Thymus (tissue), 14 donors: ENCODE measurements at places on chromosomes 13 and 19. TPM values are rescaled to one million over a fixed set of nuclear protein-coding genes. Genes with fewer than 3 reads are reported as not detected.

- no peak for DNase-seq
Measured at GRCh38 chr13:27977476-27978300, 8.6 kb upstream of the CDX2 start.

- no peak for DNase-seq
Measured at GRCh38 chr19:49017041-49017665, at the start of gene LHB. TSS of gene LHB (minus strand) at chr19:49017091. CDS start at chr19:49017081, 10 bp downstream.

GRCh38 chr13:84684048-84684662 lies 801.9 kb upstream of the SLITRK1 start:
- DNase-seq = no peak

GRCh38 chr19:9941231-9941630 lies 4.9 kb upstream of the OLFM2 start:
- no peak for DNase-seq

- DNase-seq = no peak
Measured at GRCh38 chr19:51327066-51328001, 14.6 kb downstream of the VSIG10L start.

DNA sequence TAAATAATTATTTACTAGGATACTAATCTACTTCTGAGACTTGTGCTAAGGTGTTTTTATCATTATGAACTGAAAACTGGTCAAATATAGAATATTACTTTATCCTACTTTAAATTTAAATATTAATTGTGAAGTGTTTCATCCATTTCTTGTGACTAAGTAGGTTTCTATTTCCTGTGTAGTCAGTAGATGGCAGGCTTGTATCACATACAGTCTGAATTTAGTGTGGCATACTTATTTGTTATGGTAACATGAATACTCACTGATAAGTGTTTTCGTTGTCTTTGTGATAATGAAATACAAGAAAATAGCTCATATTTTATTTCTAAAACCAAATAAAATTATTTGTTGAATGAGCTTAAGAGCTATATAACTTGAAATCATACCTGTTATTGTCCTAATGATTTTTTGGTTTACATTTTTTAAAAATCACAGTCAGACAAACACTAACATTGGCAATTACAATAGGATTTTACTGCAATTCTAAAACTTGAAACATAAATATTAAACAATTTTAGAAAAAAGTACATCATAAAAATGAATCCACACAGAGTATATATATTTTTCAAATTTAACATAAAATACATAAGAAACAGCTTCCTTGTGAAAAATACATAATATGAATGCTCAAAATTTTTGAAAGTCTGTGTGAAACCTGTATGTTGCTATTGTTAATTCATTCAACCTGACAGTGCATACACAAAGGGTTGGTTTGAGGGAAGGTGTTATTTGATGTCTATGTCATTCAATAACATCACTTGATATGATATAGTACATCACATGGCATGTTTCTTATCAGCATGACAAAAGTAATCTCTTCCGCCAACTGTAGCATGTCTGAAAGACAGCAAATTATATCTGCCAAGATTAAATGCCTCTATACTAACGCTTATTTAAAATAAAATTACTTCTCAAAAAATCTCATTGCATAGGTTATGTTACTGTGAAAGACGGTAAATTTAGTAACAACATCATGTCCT lies 904.8 kb upstream of the PCDH20 start:
- no peak for DNase-seq

GRCh38 chr13:27289011-27289665 lies 18.5 kb downstream of the RASL11A start:
- no peak for DNase-seq

DNA sequence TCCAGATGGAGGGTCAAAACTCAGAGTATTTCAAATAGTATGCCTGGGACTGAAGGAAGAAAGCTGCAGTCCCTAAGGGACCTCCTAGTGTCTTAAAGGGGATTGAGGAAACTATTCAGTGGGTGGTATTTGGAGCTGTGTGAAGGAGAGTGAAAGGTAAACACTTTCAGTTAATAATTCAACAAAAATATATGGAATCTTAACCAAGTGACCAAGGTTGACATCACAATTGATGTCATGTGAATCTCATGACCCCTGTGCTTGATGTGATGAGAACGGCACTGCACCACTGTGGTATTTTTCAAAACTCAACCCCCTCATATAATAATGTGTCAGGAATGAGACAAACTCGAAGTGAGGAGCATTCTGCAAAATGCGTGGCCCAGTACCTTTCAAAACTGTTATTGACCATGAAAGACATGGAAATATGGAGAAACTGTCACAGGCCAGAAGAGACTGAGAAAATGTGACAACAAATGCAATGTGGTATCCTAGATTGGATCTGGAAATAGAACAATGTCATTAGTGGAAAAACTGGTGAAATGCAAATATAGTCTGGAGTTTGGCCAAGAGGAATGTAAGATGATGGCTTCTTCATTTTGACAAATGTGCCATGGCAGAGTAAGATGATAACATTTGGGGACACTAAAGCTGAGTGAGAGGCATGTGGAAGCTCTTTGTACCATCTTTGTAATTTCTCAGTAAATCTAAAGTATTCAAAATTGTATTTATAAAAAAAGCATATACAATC lies 553.9 kb downstream of the RFC3 start:
- DNase-seq = no peak

DNA sequence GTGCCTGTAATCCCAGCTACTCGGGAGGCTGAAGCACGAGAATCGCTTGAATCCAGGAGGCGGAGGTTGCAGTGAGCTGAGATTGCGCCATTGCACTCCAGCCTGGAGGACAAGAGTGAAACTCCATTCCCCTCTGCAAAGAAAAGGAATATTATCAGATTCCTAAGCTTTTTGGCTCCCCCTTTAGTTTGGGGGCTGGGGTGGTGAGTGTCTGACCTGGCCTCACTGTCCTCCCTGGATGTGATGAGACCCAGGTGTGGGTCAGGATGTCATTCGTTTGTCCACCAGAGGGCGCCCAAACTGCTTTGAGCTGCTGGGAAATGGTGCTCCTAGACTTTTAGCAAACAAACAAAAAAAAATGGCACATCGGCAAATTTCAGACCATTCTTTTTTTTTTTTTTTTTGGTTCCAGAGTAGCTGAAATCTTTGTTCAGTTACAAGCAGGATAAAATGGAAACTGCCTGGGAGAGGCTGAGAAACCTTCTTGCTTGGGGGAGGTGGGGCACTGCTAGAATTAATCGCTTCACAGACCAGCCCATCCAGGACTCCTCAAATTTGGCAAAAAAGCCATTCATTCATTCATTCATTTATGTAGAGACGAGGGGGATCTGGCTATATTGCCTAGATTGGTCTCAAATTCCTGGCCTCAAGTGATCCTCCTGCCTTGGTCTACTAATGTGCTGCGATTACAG lies 29.4 kb downstream of the SPC24 start:
- DNase-seq = peak; percentile 83

GRCh38 chr13:24630851-24631620 lies 49.2 kb upstream of the ATP12A start:
- no peak for DNase-seq

- DNase-seq = no peak
Measured at GRCh38 chr13:97935071-97935470, 18.4 kb upstream of the IPO5 start.

- DNase-seq = no peak
Measured at GRCh38 chr13:38419312-38419873, 69.7 kb downstream of the UFM1 start.

GRCh38 chr19:46513461-46514236 lies 18.0 kb upstream of the PNMA8B start:
- peak; percentile 66 for DNase-seq

- DNase-seq = no peak
Measured at GRCh38 chr19:34818270-34818669, 45.3 kb upstream of the ZNF599 start.

- no peak for DNase-seq
Measured at GRCh38 chr19:14544977-14545715, 15.8 kb downstream of the TECR start.

- no peak for DNase-seq
Measured at GRCh38 chr19:47507924-47508553, 6.8 kb downstream of the NAPA start.

GRCh38 chr19:2391118-2391725 lies 31.2 kb downstream of the TMPRSS9 start:
- DNase-seq = peak; percentile 28

GRCh38 chr19:15120135-15121026 lies 13.2 kb downstream of the SYDE1 start:
- no peak for DNase-seq

DNA sequence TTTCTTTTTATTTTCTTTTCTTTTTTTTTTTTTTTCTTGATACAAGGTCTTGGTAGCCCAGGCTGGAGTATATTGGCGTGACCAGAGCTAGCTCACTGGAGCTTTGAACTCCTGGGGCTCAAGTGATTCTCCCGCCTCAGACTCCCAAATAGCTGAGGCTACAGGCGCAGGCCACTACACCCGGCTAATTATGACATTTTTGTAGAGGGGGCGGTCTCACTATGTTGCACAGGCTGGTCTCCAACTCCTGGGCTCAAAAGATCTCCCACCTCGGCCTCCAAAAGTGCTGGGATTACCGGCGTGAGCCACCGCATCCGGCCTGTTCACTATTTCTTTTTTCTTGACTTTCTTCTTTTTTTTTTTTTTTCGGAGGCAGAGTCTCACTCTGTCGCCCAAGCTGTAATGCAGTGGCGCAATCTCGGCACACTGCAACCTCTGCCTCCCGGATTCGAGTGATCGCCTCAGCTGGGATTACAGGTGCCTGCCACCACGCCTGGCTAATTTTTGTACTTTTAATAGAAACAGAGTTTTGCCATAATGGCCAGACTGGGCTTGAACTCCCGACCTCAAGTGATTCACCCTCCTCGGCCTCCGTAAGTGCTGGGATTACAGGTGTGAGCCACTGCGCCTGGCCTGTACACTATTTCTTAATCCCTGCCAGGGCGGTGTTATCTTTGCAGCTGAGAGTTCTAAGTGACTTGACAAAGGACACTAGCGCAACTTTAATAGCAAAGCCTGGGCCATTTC lies 37.1 kb upstream of the LSM14A start:
- DNase-seq = no peak

- DNase-seq = no peak
Measured at GRCh38 chr19:15110418-15110815, 3.2 kb downstream of the SYDE1 start.

GRCh38 chr13:88908961-88909441 lies 1237.8 kb downstream of the SLITRK5 start:
- DNase-seq = no peak

GRCh38 chr13:28493740-28494503 lies 1.0 kb downstream of the FLT1 start:
- no peak for DNase-seq

GRCh38 chr19:39867133-39867532 lies 21.0 kb upstream of the FBL start:
- no peak for DNase-seq

The ZNF837 gene
- total RNA-seq = 3.8 TPM

The CLC gene
- total RNA-seq = 150 TPM

The PLK5 gene
- total RNA-seq = 0.09 TPM

The DLL3 gene
- total RNA-seq = 0.14 TPM

The MADCAM1 gene
- total RNA-seq = 1.4 TPM

The HS6ST3 gene
- 0.05 TPM for total RNA-seq

The C19orf73 gene
- total RNA-seq = 2.7 TPM

The PDCD5 gene
- 92.6 TPM for total RNA-seq

The SLC10A2 gene
- under 0.01 TPM for total RNA-seq

The SSC5D gene
- 0.80 TPM for total RNA-seq

The RABAC1 gene
- 116 TPM for total RNA-seq

The IGFL3 gene
- not detected for total RNA-seq
